ENCODE measurements at places on chromosomes 3 and 15.

- no peak for DNase-seq
These were observed 348.7 kb downstream of the NTRK3 start for GRCh38 chr15:87907676-87908446.

- DNase-seq: no peak
These were observed 7.5 kb downstream of the CLDN1 start for GRCh38 chr3:190314741-190315140.

- DNase-seq: peak; percentile 38
These were observed 45.6 kb downstream of the CDAN1 start for GRCh38 chr15:42691308-42691707.

- DNase-seq: peak; percentile 6
These were observed 12.1 kb upstream of the DMXL2 start for GRCh38 chr15:51634591-51635198.

GRCh38 chr3:145951441-145951840 lies 209.5 kb downstream of the PLOD2 start:
- no peak for DNase-seq

DNA sequence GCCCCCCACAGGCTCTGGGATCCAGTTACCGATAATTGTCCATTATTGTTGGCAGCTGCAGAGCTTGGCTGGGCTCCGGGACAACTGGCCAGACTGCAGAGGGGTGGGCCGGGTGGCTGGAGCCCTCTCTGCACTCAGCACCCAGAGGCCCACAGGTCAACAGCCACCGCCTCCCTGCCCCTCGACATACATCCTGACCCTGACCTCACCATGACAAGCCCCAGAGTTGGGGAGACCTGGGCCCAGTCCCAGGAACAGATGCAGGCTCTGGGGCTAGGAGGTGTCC lies 22.4 kb downstream of the PTH1R start:
- DNase-seq: no peak

GRCh38 chr3:50264964-50265485 lies 3.9 kb upstream of the SEMA3B start:
- DNase-seq: no peak

- DNase-seq: no peak
These were observed 163.6 kb downstream of the FAM43A start for GRCh38 chr3:194849166-194849875.

Measured in activated CD4-positive, alpha-beta T cell treated with anti-CD3 and anti-CD28 coated beads, Interleukin-2, Interleukin-6, amounts not matched to agents 100 ng/mL and 50 ng/mL, durations not matched to agents 16 hours and 8 hours (primary cell).